NB4 (cell line): ENCODE measurements at places on chromosomes 1 and 21.

DNA sequence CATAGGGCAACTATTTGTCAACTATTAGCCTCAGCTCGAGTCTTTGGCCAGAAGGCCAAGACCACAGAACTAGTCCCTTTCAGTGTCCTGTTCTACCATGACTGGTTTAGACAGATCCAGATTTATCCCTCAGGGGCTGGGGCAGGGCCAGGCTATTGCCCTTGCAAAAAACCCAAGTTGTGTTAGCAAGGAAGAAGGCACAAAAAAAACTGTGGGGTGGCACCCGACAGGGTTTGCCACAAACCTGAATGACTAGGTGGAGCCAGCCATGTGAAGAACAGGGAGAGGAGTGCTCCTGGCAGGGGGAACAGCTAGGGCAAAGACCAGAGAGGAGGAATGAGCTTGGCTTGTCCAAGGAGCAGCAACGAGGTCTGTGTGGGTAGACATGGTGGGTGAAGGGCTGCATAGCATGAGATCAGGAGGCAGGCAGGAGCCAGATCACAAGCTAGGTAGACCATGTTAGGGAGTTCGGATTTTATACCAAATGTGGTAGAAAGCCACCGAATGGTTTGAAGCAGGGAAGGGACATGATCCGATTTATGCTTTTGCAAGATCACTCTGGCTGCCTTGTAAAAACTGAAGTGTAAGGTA lies 4.3 kb downstream of the DCST1 start:
- DNase-seq = no peak

GRCh38 chr1:61183471-61184039 lies 101.2 kb downstream of the NFIA start:
- no peak for DNase-seq

DNA sequence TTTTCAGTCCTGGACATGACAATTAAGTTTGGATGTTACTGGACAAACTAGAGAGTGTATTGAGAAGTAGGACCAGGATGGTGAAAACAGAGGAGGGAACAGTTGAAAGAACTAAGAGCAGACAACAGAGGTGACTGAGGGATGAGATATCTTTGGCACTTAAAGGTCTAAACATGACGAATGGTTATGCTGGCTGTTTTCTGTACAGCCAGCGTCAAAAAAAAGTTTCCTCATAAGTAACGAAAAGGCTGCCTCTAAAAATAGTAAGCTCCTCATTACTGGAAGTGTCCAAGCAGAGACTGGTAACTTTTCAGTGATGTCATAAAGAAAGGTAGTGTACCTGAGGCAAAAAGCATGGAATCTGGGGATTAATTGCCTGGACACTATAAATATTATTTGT lies 35.2 kb upstream of the AK4 start:
- no peak for DNase-seq

DNA sequence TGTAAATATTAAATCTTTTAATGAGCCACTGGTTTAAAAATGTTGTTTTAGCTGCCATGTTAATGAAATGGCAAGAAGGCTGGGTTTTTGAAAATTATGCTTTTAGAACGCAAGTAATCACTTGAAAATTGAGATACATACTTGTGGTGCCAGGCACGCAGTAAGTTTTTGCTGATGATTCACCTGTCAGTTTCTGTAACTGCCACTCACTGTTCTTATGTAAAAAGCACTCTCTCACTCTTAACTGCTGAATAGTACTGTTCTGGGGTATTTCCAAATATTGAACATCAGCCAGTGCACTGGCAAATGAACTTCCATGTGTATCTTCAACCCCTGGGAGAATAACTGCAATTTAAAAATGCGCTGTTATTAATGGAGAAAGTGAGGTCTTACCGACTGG lies 17.9 kb downstream of the LGALS8 start:
- DNase-seq = no peak

GRCh38 chr1:53043271-53043670 lies 18.7 kb upstream of the PODN start:
- no peak for DNase-seq

DNA sequence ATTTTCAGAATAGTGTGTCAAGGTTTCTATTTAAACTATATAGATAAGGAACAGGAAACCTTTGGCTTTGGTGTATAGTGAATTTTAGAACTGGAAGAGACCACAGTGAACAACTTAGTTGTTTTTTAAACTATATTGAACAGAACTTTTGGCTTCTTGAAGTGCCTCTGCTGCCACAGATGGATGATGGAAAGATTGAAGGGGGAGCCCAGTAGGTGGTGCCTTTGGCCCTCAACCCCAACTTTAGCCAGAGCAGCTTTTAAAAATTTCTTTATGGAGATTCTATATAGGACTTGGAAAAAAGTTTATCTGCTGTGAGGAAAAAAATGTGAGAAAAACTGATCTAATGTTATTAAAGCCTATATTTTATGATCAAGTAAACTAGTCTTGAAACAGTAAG lies 50.2 kb downstream of the SWT1 start:
- no peak for DNase-seq

DNA sequence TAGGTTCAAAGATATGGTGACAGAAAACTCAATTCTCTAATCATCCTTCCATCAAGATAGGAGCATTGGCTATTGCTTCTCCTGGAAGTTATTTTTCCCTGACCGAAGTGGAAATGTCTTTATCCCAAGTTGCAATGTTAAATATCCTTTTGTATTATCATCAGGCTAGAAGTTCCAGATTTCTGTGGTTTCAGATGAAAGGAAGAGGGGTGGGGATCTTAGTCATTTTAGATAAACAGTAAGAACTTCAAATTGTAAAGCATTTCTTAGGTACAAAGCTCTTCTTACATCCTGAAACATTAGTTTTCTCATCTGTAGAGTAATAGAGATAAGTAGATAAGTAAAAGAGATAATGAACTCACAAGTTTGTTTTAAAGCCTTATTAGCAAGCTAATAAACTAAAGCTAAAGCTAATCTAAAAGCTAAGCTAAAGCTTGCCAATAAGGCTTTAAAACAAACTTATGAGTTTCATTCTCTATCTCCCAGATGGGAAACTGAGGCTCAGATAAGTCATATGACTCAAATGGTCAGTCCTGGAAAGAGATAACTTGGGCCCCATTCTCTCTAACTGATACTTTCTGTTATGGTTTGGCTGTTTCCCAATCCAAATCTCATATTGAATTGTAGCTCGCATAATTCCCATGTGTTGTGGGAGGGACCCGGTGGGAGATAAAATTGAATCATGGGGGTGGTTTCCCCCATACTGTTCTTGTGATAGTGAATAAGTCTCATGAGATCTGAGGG lies 99.2 kb upstream of the KCNK2 start:
- no peak for DNase-seq

DNA sequence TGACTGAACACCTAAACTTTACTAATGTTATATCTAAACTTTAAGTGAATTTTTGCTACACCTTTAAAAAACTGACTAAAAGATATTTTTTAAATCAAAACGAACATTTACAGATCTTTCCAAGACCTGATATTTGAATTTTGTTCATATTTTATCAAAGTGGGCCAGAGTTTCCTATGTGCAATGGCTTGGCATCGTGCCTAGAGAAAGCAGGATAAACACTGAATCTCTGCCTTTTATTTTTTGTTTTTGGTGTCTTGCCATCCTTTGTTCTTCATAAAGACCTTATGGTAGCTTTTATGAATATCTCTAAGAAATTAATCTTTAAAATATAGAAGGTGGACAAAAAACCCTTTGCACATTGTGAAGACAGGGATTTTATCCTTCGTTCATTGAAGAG lies 25.8 kb upstream of the VPS26C start:
- DNase-seq = no peak

DNA sequence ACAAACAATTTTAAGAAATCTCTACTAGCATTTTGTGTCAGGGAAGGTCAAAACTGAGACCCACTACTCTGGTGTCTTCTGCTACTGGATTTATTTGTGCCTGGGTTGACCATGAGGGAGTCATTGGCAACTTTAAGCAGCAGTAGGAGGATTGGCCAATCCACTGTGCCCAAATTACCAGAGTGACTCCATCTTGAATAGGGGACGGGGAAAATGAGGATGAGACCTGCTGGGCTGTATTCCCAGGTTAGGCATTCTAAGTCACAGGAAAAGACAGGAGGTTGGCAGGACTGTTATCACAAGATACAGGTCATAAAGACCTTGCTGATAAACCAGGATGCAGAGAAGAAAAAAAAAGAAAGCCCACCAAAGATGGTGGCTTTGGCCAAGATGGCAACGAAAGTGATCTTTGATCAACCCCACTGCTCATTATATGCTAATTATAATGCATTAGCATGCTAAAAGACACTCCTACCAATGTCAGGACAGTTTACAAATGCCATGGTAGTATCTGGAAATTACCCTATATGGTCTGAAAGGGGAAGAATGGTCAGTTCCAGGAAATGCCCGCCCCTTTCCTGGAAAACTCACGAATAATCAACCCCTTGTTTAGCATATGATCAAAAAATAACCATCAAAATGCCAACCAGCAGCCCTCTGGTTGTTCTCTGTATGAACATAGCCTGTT lies 200.9 kb downstream of the LTN1 start:
- no peak for DNase-seq

- DNase-seq = no peak
These were observed 24.6 kb downstream of the TNFRSF1B start for GRCh38 chr1:12191242-12192032.

DNA sequence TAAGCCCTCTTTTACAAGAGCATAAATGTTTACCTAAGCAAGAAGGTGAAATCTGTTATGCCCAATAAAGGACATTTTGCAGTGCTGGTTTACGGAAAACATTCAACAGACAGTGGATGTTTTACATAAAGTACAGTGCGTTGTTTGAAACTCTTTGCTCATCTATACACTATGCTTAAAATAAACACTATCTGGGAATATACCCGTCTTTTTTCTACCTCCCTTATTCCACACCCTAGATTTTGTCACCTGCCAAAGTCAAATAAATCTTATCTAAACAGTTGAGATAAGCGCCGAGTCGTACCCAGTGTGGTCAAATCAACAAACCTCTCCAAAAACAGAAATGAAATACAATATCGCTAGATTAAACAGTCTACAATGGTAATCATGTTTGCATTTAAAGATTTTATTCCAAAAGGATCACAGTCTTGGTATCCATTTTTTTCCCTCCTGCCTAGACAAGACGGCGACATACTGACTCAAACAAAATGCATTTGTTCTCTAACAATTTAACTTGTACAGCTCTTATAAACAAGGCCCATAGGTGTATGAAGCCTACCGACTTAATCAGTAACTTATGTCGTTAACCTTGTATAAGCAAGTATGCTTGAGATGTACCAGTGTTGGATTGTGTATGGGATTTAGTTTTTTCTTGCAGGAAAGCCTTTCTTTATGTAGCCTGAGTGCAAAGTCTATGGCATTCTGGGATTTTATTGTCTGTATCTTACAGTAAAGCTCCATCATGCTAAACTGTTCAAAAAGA lies 189.1 kb downstream of the FMN2 start:
- no peak for DNase-seq

GRCh38 chr1:214439352-214440119 lies 111.9 kb downstream of the PTPN14 start:
- peak; percentile 88 for DNase-seq

GRCh38 chr1:41608211-41608610 lies 123.7 kb upstream of the EDN2 start:
- DNase-seq = no peak

GRCh38 chr21:32977216-32977615 lies 48.5 kb upstream of the OLIG2 start:
- no peak for DNase-seq

GRCh38 chr1:32872192-32872460 lies 1.4 kb upstream of the FNDC5 start:
- DNase-seq = no peak

DNA sequence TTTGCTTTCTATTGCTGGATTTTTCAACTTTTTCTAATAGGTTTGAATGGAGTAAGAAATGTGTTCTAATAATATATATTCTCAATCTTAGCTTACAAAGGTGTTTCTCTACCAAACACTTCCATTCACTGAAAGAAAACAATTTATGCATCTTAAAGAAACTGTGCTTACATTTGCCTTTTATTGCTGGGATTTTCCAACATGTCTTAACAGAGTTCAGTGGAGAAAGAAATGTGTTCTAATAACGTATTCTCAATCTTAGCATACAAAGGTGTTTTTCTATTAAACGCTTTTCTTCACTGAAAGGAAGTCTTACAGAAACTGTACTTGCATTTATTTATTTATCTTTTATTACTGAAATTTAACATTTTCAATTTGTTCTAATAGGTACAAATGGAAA lies 5.6 kb downstream of the CD53 start:
- no peak for DNase-seq

DNA sequence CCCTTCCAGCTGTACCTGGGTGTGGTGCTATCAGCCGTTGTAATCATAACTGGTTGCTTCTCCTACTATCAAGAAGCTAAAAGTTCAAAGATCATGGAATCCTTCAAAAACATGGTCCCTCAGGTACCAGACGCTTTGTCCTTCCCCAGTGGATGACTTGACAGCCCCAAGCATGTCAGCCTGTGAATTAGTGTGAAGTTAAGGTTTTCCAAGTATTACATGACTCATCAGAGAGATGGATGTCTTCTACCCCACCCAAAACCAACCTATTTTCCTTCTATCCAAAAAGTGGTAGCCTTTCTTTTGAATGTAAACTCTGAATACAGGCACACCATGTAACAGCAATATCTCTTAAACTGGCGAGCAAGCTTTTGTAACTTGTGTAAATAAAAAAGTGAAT lies 15.1 kb downstream of the ATP1A1 start:
- no peak for DNase-seq

DNA sequence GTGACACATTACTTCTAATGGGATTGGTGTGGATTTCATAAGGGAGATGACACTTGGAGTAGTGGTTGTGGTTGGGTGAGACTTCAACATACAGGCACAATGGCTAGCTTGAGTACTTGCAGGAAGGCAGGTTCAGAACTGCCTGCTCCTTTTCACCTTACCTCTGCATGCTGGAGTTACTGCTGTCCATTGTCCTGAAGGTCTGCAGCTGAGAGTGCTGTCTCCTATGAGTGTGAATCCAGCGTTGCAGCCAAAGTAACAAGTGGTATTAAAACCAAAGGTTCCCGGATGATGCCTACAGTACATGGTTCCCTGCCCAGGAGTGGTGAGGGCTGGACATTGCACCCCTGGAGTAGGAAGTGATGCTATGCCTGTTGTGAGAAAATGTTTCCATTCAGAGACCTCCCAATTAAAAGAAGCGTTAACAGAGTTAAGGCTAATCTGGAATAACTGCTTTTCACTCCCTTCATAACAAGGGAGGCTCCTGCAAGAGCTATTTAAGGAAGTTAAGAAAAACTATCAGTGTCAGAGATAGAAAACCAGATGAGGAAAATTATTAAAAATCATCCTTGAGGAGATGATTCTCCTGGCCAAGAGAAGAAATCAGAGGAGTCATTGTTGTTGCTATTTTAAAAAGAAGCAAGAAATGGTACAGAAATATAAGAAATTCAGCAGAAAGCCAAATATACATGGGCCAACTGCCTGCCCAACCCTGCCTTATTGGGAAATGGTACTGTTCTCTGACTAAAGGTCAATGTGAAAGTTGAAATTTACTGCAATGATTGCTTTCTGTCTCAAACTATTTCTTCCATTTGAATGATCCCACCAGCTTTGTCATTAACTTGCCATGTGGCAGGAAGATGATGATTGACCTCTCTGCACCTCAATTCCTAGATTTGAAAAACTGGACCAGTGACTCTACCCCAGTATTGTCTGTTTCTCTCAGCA lies 9.8 kb upstream of the F5 start:
- peak; percentile 35 for DNase-seq
